ENCODE measurements at places on chromosomes 6 and 20.

- no peak for DNase-seq
Measured at GRCh38 chr6:137246791-137247202, 27.6 kb upstream of the IFNGR1 start.

DNA sequence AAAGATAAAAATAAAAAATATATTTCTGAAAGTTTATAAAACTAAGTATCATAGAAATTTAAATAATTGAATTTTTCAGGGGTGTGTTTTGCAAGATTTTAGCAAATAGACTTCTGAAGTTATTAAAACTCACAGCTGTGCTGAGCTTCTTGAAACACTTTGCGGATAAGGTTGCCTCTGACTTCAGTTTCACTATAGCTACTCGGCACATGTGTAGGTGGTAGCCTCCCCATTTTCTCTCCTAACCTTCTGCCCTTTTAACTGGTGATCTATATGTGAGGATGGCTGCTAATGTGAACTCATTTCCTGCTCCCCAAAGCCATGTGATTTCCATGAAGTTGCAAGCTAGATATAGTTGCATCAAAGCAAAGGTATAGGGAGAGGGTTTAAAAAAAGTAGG lies 129.3 kb upstream of the STMND1 start:
- no peak for DNase-seq

- DNase-seq, result peak; percentile 76
Measured at GRCh38 chr20:57388953-57389694, 2.1 kb upstream of the RBM38 start.

- DNase-seq, result no peak
Measured at GRCh38 chr6:42572523-42572922, 8.7 kb downstream of the UBR2 start.

GRCh38 chr6:149053848-149054558 lies 263.5 kb upstream of the TAB2 start:
- DNase-seq, result no peak

DNA sequence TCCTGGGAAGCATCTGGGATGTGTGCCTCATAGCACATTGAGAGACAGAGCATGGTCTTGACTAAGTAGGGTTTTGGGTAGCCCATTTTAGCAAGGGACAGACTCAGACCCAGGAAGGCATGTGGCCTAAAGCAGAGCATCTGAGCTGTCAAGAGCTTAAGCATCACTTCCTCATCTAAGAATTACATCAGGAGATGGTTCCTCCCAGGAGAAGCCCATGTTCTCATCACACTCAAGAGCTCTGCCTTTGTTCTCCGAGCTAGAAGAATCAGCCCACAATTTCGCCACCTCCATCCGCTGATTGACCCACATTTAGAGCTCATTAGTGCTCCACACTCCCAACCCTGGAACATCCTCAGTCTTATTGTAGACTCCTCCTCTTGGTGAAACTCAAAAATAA lies 68.3 kb downstream of the NPEPL1 start:
- DNase-seq, result no peak

DNA sequence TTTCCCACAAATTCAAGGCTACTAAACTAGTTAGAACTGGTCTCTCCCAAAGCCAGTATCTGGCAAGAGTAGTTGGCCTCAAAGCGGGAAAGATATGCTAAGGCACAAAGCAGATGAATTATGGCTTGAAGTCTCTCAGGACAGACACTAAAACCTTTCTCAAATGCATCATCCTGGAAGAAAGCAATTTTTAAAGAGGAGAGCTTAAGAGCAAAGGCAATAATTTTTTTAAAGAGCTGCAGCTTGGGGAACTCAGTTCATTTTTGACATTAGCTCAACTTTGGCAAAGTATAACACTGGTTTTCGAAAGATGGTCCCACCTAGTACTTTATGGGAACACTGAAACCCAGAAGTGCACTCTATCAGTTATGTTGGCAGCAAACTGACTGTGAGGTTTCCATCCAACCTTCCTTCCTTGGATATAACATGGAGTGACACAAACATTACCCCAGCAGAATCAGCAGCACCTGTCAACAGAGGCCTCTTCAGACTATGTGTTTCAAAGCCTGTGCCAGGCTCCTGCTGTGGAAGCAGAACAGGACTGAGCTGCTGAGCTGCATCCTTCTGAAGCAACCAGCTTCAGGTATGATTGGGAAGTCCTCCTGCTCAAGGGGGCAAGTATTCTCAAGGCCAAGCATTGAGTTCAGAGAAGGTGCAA lies 852.3 kb upstream of the HS3ST5 start:
- DNase-seq, result no peak
